ENCODE measurements at places on chromosomes 13 and 19.

- no peak for DNase-seq
Observed at GRCh38 chr13:26132756-26133155, 80.9 kb upstream of the SHISA2 start.

- DNase-seq = peak; percentile 16
Observed at GRCh38 chr19:344625-345319, at the start of gene MIER2. Gene MIER2, minus strand, starts transcription at chr19:344796. Its CDS starts 14 bp downstream, at chr19:344782.

DNA sequence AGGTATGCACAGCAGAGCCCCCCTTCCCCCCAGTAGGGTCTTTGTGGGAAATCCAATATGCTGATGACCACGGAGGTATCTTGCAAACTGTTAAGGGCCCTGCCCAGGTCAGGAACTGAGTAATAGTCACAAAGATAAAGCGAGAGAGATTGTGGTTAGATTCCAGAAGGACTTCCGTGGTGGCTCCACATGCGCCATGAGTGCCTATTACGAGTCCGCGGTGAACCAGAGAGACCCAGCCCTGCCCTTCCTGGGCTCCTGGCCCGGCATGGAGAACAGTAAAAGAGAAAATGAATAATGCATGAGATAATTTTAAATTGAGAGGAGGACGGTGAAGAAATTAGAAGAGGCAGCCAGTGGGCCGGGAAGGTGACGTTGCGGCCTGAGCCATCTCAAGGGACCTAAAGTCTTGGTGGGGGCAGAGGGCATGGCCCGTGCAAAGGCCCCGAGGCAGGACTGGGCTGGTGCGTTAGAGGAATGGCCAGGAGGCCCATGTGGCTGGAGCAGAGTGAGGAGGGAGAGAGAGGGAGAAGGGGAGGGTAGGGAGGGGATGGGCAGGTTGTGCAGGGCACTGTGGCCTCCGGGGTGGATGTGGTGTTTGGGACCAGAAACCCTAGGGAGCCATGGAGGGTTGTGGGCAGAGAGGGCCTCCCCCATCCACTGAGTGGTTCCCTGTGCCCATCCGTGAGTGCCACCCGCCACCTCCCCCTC, 46.6 kb upstream of the NFIC start:
- no peak for DNase-seq

DNA sequence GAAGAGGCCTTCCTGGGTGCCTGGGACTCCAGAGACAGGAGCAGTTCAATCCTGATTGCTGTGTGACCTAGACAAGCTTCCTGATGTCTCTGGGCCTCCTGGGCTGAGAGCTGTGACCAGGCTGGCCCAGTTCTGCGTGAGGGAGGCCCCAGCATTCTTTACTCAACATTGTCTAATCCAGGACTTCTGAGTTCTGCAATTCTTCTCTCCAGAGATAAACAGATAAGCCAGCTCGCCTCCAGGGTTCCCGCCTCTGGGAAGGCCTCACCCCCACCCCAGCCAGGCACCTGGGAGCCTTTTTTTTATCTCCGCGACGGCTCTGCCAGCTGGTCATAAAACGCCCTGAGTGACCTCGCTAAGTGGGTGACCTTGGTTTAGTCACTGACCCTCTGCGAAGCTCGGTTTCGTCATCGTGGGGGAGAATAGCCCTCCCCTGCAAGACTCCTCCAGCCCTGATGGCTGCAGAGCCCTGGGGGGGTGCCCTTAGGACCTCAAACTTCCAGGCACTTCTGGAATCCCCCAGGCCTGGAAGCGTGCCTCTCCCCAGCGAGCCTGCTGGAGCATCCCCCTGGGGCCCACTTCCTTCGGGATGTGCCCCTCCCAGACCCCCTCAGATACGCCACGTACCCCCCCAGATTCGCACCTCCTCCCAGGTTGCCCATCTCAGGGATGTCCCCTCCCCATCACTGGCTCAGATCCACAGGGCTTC, 1.9 kb downstream of the SULT2B1 start:
- DNase-seq = no peak

DNA sequence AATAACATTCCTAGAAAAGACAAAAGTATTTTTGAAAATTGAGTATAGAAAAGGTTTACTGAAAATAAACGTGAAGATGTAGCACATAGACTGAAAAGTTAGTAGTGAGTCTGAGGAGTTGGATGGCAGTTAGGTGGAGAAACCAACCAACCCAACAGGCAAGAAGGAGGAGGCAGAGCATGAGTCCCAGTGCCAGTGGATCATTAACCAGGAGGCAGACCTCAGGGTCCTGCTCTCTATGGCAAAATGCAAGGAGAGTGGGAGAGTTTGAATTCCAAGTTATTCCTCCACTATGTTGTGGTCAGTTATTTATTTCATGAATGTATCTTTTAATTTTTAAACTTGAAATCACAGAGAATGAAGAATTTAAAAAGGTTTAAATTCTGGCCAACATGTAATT, 446.4 kb downstream of the GPC6 start:
- no peak for DNase-seq

DNA sequence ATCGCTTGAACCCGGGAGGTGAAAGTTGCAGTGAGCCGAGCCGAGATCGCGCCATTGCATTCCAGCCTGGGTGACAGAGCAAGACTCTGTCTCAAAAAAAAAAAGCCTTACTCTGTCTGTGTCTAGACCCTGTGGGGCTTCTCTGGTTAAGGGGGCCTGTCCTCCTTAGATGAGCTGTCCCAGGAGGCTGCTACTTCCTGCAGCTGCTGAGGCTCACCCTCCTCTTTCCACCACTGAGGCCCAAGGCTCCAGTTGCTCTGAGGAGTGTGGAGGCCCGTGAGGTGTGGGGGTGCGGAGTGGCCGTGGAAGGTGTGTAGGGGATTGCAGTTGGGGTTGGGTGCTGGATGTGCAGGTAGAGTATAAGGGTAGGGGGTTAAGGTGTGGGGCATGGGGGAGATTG, 22.1 kb upstream of the RASA3 start:
- no peak for DNase-seq
